ENCODE measurements at places on chromosomes 16 and 17.

GRCh38 chr17:72372185-72372584 lies 251.4 kb downstream of the SOX9 start:
- DNase-seq = no peak

GRCh38 chr17:42559075-42559474 lies 2.9 kb upstream of the COASY start:
- DNase-seq = no peak

- DNase-seq = no peak
Observed at GRCh38 chr16:23163921-23164320, 14.7 kb upstream of the USP31 start.

- no peak for DNase-seq
Observed at GRCh38 chr17:57773557-57773956, 28.5 kb upstream of the CCDC182 start.

GRCh38 chr17:49728425-49728824 lies 20.7 kb upstream of the SLC35B1 start:
- DNase-seq = no peak

DNA sequence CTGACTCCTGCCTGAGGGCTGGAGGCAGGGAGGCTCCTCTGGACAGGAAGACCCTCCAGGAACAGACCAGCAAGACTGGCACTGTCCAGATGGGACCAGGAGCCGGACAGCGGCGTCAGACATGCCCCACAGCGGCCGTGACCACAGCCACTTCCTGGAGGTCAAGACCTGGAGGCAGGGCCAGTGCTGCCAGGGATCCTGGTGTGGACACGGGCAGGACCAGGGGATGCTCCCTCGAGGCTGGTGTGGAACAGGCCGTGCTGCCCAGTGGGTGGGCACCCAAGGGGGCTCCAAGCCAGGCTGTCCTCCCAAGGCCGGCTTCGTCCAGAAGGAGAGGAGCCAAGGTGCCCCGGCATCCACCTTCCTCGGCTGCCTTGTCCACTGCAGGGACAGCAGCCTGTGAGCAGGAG lies 4.5 kb upstream of the CCDC57 start:
- no peak for DNase-seq

DNA sequence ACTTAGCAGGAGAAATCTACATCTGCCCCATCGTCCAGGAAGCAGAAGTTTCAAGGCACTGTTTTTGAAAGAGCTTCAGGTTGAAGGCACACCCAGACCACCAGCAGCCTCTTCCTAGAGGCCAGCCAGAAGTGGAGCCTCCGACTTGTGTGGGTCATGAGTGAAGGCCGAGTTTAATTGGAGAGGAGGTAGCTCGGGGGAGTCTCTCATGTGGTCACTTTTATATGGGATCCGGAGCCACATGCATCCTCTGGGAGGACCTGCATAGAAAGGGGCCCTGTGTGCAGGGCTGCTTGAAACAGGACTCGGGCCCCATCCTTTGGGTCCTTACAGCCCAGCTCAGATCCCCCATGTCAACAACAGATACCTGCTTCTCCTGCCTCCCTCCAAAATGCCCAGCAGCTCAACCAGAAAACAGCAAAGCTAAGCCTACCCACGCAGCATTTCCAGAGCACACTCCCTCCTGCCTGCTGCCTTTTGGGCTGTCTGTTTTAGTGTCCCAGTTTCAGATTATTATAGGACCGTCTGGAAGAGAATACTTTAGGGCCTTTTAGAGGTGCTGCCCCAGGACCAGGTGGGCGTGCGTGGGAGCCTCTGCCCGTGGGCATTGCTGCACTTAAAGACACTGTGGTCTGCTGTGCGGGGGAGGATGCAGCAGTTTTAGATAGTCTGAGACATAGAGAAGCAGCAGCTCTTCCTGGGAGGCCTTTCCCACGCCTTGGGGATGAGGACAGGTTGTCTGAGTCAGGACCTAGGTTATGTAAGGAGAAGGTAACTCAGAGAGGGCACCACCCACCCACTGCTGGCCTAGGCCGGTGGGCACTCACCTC lies 29.5 kb downstream of the MPRIP start:
- DNase-seq = no peak

DNA sequence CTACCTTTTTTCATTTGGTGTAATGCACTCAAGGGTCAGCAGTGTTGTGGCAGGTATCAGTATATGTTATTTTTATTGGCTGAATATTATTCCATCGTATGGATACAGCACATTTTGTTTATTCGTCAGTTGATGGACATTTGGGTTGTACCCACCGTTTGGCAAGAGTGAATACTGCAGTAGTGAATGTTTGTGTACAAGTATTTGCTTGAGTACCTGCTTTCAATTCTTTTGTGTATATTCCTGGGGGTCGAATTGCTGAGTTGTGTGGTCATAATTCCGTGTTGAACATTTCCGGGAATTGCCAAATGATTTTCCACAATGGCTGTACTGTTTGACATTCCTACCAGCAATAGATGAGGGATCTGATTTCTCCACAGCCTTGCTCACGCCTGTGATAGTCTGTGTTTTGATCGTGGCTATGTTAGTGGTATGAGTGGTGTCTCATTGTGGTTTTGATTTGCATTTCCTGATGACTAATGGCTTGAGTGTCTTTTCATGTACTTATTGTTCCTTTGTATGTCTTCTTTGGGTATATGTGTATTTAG lies 108.4 kb downstream of the OR1D5 start:
- no peak for DNase-seq

GRCh38 chr16:52547004-52547833 lies at the start of gene TOX3:
TSS of gene TOX3 (minus strand) at chr16:52547143. CDS start at chr16:52546723, 420 bp downstream.
- DNase-seq = no peak

GRCh38 chr17:19005789-19006430 lies 1.3 kb upstream of the FAM83G start:
- DNase-seq = no peak

- no peak for DNase-seq
Observed at GRCh38 chr17:82031885-82032627, 578 bp downstream of the RAC3 start.

GRCh38 chr17:49694847-49695697 lies 12.7 kb downstream of the SLC35B1 start:
- peak; percentile 83 for DNase-seq

- no peak for DNase-seq
Observed at GRCh38 chr16:66238696-66239095, 127.8 kb upstream of the CDH5 start.

GRCh38 chr16:76696876-76697275 lies 419.7 kb downstream of the CNTNAP4 start:
- no peak for DNase-seq

DNA sequence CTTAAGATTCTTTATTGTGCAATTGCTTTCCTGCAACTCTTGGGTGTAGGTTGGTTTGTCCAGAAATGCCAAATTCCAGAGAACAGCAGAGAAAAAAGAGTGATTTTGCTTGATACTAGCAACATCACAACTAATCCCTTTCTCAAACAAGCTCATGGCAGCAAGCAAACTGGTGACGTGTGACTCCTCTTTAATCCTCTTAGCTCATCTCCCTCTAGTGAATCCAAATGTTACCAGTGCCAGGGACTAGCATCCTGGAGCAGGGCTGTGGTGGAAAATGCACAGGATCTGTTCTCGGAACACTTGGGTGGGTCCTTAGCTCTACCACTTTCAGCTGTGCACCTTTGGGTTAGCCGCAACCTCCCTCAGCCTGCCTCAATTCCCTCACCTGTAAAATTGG lies 204.0 kb upstream of the CCL2 start:
- DNase-seq = no peak

DNA sequence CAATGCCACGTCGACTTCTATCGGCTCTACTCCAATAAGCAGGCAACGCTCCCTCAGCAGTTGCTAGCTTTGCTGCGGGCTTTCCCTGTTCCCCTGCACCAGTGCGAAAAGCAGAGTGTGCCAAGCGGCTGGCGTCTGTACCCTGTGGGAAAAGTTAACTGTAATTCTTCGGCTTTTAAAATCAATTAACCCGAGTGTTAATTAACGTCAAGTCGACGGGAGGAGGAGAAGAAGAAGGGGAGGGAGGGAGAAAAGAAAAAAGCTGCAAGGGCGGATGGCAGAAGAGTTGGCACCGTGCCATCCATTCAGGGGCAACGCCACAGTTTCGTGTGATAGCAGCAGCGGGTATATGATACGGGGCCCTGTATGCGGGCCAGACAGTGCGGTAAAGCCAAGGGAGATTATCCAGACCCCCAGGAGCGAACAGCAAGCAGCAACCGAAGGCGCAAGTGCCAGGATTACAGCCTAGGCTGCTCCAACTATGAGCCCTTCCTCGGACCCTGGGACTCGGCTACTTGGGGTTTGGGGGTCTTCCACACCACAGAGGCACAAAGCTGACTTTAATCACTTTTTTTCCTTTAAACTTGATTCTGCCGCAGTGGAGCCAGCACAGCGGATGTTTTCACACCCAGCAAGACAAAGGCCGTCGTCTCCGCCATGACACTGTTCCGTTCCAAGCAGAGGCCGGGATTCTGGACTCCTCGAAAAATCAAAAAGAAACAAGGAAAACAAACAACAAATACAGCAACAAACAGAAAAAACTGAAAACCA lies 253.8 kb upstream of the PMFBP1 start:
- no peak for DNase-seq

GRCh38 chr17:1713878-1714426 lies 3.8 kb upstream of the TLCD2 start:
- DNase-seq = no peak

- DNase-seq = no peak
Observed at GRCh38 chr16:84717484-84717883, 17.7 kb downstream of the USP10 start.

GRCh38 chr17:65547253-65547670 lies 14.2 kb downstream of the AXIN2 start:
- DNase-seq = no peak

DNA sequence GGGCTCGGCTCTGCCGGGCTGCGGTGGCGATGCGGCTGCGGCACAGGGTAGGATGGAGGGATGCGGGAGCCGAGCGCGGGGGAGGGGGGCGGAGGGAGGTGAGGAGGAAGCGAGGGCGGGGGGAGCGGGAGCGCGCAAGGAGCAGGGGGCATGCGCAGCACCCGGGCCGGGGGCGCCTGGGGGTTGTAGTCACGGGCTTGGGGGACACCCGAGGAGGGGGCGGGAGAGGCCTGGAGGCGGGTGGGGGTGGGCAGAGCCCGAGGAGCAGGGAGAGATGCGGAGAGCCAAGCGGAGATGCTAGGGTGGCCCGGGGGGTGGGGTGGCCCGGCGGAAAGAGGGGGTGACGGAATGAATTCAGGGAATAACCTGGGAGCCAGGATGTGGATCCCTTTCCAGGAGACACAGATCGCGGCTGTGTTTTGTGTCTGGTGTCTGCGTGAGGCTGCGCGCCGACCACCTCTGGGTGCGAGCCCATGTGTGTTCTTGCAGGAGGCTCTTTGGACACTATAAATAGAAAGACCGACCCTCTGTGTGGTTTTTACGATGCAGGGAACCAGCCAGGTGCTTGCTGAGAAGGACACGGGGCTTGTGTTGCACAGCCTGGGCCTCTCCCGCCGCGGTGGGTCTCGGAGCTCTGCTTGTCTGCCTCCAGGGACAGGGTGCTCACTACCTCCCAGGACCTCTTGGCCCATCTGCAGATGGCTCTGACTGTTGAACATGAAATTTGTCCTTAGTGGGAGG lies at the start of gene STX1B:
STX1B (minus strand) TSS at position 54 of the 741 bp plus-strand sequence. CDS start 242 bp downstream, outside the sequence.
- no peak for DNase-seq

DNA sequence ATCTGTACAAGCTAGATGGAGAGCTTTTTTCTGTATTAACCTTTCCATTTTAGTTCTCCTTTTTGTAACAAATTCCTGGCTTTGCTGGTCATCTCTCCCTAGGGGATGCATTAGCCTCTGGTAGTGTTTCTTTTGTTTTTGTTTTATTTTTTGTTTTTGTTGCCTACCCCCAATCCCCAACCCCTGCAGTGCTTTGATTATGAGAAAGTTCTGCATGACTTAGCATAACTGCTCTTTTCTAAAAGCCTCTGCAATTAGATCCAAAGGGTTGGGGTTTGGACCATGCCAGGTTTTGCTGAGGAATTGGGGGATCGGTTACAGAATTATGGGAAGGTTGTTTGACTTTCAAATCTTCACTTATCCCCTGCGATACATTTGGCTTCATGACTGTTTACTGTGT lies 98.2 kb downstream of the ADAMTS18 start:
- DNase-seq = no peak

DNA sequence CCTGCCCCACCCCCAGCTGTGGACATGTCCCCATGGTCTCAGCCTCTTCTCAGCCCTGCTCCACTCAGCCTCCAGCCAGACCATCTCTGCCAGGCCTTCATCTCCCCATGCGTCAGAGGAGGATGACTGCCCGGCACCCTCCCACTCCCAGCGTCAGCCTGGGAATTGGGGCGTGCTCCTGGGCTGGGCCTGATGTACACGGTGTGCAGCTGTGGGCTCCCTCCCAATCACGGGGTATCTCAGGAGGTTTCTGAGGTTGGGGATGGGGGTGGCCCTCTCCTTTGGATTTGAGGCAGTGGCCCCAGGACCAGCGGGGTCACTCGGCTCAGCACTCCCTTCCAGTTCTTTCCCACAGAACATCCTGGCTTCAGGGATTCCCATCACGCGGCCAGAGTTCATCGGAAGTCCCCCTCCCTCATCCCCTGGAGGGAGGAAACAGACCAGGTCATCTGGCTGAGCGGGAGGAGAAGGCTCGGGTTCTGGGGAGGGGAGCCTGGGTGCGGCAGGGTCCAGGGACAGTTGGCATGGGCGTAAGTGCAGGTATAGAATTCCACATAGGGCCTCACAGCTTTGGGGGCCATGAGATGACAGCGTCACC lies 36.9 kb downstream of the SOCS3 start:
- DNase-seq = no peak

- no peak for DNase-seq
Observed at GRCh38 chr17:13297183-13297582, 279.4 kb upstream of the ELAC2 start.

GRCh38 chr16:79609861-79610260 lies 9.3 kb upstream of the MAF start:
- no peak for DNase-seq

GRCh38 chr16:47713225-47713595 lies 252.1 kb downstream of the PHKB start:
- DNase-seq = no peak

GRCh38 chr16:22220714-22221113 lies 14.6 kb downstream of the EEF2K start:
- DNase-seq = no peak

GRCh38 chr16:87847785-87848675 lies 21.3 kb downstream of the SLC7A5 start:
- DNase-seq = no peak

DNA sequence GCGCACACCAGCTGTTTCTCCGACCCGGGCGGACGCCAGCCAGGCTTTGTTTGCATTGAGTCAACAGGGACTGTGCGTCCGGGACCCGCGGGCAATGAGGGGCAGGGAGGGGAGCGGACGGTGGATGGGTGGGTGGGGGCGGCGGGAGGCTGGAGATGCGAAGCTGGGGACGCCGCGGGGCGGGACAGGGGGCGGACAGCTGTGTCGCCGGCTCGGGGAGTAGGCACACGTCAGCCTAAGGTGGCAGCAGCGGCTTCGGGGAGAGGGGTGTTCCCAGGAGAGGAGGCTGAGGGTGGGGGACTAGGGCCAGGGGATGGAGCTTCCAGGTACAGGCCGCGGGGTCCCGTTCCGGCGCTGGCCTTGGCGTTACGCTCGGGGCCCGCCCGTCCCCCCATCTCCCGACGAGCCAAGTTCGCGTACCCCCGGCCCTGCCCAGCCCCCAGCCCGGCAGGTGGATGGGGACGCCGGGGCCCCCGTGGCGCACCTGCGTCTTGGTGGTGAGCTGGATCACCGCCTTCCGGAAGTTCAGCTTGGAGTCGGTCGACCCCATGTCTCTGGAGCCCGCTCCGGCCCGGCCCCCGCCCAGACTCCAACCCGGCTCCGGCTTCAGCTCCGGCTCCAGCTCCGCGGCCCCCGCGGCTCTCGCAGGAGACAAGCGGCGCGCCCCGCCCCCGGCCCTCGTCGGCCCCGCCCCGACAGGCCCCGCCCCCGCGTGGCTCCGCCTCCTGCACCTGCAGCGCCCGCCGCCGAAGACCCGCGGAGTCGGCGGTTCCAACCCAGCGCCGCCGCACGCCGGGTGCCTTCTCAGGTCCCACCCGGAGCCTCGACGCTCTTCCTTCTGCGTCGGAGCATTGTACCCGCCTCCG lies at the start of gene HID1:
HID1 (minus strand) TSS at position 653 of the 866 bp plus-strand sequence; CDS start at position 550, 103 bp downstream.
- DNase-seq = peak; percentile 84
